ENCODE measurements at places on chromosomes 1 and 21.

GRCh38 chr1:21702780-21703179, 33.6 kb upstream of the RAP1GAP start:
- DNase-seq: no peak

GRCh38 chr1:232626452-232626851, 3.5 kb downstream of the SIPA1L2 start:
- DNase-seq: no peak

GRCh38 chr1:2126331-2127186, 68.0 kb downstream of the FAAP20 start:
- no peak for DNase-seq

DNA sequence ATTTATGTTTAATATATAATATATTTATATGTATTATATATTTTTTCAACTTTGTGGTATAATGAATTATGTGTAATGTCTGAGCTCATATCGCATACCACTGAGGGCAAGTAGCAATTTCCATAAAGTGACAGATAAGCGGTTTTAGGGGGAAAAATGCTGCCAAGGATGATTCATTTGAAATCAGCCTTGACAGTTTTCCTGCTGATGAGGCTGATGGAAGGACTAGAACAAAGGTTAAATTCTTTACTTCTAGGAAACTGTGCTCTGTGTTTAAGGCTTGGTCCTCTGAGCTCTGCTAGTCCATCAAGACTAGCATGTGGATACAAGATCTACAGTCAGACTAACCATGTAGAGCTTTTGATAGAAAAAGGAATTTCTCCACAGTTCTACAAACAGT, 19.3 kb upstream of the DDAH1 start:
- DNase-seq: no peak

GRCh38 chr1:2443277-2444137, 31.1 kb upstream of the PEX10 start:
- no peak for DNase-seq

DNA sequence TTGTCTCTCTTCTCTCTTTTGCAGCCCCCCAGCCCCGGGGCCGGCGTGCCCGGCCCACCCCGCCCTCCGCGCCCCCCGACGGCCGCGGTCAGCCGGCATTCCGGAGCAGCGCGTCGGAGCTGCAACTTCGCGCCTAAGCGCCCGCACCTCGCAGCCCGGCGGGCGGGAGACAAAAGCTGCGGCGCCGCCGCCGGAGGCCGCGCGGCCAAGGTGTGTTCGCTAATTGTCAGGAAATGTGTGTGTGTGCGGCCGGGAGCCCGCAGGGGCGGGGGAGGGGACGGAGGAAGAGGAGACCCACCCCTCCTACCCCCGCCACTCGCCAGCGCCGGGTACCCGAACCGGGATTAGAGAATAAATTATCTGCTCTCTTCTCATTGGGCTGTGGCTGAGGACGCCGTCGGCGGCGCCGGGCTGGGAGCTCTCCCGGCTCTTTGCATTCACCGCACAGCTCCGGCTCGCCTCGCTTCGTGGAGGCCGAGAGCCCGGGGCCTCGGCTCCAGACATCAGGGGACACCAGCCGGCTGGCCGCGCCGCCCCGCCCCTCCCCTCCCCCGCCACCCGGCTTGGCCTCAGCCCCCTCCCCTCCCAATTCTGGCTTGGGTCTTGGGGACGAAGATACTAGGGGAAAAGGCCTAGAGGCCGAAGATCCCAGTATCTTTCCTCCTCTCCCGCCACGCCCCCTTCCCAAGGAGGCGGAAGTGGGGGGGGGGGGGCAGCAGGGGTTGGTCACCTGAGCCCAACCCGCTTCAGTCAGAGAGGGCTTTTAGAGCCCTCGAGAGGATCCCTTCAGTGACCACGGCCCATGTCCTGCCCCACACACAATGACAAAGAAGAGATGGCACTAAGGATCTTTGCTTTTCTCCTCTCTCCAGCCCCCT, 1.3 kb upstream of the BLACAT1 start:
- DNase-seq: peak; percentile 74

GRCh38 chr1:150420560-150421265, 56.8 kb downstream of the RPRD2 start:
- DNase-seq: no peak

DNA sequence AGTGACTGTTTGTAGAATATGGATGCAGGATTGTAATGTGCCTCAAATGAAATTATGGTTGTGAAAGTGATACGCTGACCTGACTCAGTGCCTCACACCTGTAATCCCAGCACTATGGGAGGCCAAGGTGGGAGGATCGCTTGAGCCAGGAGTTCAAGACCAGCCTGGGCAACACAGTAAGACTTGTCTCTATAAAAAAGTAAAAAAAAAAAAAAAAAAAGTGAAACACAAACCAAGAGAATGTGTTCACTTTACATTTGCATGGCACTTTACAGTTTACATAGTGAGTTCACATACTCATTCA, 2.0 kb downstream of the CAPN2 start:
- DNase-seq: no peak

GRCh38 chr21:32682696-32683474, 44.9 kb downstream of the SYNJ1 start:
- DNase-seq: no peak

- DNase-seq: no peak
Observed at GRCh38 chr21:14841511-14842472, 223.0 kb downstream of the NRIP1 start.

- peak; percentile 49 for DNase-seq
Observed at GRCh38 chr1:2468041-2468472, 8.0 kb upstream of the PLCH2 start.

GRCh38 chr1:199463521-199464127, 563.9 kb upstream of the NR5A2 start:
- DNase-seq: peak; percentile 81

GRCh38 chr1:210394281-210394821, 65.6 kb downstream of the HHAT start:
- no peak for DNase-seq

DNA sequence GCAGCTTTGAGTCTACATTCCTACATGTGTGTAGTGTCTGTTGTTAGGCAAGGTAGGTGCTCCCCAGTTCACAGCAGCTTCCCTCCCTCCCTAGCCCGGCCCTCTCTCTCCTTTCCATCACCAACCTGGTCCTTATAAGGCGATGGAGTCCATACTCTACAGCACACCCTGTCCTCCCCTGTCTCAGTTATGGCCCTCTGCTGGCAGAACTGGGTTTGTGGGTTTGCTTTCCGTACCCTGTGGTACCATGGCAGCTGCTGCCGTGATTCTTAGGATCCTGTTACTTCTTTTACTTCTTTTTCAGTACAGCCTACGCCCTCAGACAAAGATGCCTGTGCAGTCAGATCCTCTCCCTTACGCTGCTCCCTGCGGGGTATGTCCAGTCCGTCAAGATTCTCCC, 31.7 kb downstream of the AK5 start:
- DNase-seq: peak; percentile 67

DNA sequence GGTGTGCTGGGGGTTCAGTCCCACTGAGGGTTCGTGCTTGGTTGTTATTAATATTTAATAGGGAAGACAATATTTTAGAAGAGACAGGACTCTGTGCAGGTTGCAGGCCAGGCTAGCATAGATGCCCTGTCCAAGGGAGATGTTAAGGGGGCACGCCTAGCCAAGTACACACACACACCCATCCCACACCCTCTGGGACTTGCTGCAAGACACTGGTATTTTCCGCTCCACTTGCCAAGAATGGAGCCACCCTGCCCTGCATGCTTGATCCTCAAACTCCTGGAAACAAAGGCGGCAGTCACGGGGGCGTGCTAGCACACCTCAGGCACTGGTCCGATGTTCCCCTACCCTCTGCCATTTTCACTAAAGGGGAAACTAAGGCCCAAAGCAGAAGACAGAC, 99.1 kb downstream of the MRPL37 start:
- no peak for DNase-seq

GRCh38 chr1:90114521-90115141, 119.7 kb downstream of the ZNF326 start:
- peak; percentile 64 for DNase-seq

GRCh38 chr1:109133815-109134214, 19.9 kb downstream of the ELAPOR1 start:
- DNase-seq: no peak

DNA sequence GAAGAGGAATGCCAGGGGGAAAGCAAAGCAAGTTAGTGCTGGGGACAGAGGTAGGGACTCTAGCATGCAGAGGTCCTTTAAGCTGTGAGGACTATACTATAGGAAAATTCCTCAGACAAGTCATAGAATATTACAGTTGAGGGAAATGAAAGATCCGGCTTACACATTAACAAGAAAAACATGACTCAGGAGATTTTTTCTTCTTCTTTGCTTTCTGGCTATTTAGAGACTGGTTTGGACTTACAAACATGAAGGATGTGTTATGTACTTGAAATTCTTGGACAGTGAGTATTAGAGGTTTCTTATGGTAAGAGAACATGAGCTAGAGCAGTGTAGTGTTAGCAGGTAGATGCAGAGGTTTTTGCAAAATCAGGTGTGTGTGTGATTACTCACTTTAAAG, 24.9 kb downstream of the USP25 start:
- no peak for DNase-seq

DNA sequence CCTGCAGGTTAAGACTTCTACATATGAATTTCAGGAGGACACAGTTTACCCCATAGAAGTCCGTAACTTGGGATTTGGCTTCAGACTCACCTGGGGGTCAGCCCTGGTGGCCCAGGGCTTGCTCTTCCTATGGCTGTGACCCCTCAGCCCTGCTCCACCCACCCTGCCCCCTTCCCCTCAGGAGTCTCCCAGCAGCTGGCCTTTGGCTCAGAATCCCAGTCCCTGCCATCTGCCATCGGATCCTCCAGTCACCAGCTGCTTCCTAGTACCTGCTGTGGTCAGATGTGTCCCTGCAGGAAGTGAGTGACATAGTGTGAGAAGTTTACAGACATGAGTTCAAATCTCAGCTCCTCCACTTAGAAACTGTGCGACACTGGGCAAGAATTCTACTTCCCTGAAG, 332.6 kb downstream of the NPHP4 start:
- DNase-seq: no peak

DNA sequence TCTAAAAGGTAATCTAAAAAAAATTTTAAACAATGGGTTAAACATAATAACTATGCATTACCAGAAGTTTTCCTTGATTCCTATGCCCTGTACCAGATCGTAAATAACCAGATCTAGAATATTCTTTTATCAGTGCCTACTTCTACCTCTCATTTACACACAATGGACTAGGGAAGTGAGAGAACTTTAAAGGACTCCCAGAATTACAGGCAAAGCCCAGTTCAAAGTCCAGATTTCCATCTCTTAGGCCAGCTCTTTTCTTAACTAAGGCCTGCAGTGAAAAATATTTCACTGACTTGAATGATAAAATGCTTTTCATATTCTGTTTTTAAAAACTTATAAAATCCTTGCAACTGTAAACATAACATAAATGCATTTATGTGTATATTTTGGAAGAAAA, 32.6 kb downstream of the ESRRG start:
- DNase-seq: no peak

- no peak for DNase-seq
Observed at GRCh38 chr1:225769687-225770086, 7.9 kb upstream of the SRP9 start.

- no peak for DNase-seq
Observed at GRCh38 chr1:192263436-192263835, 53.4 kb upstream of the RGS21 start.

DNA sequence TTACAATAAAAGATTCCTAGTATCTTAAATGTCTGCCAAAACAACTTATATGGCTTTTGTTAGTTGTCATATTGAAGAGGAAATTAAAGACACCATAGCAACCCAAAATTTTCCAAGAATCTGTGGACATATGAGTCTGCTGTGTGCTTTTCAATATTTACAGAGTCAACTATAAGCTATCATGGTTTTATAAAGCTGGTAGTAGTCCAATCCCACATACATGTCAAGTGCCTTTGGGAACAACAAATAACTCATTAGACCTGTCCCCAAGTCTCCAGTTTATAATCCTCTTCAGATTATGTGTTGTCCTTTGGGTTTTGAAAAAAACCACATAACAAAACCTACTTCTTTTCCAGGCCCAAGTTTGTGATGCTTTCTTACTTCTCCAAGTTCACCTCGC, 293.8 kb upstream of the USP25 start:
- DNase-seq: peak; percentile 78

GRCh38 chr1:84278905-84279304, 22.6 kb upstream of the SAMD13 start:
- no peak for DNase-seq

GRCh38 chr21:26070822-26071425, 99.6 kb downstream of the APP start:
- DNase-seq: peak; percentile 7

DNA sequence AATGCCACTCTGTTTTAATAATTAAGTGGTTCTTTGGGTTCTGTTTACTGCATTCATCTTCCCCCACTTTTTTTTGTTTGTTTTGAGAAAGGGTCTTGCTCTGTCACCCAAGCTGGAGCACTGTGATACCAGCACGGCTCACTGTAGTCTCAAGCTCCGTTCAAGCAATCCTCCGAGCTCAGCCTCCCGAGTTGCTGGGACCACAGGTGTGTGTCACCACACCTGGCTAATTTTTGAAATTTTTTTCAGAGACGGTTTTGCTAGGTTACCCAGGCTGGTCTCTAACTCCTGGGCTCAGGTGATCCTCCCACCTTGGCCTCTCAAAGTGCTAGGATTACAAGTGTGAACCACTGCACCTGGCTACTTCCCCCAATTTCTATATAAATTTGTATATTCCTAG, 29.3 kb downstream of the KPNA6 start:
- no peak for DNase-seq

GRCh38 chr1:9670085-9670484, 18.6 kb downstream of the PIK3CD start:
- DNase-seq: no peak

GRCh38 chr1:185559684-185560331, 174.4 kb upstream of the HMCN1 start:
- DNase-seq: no peak

DNA sequence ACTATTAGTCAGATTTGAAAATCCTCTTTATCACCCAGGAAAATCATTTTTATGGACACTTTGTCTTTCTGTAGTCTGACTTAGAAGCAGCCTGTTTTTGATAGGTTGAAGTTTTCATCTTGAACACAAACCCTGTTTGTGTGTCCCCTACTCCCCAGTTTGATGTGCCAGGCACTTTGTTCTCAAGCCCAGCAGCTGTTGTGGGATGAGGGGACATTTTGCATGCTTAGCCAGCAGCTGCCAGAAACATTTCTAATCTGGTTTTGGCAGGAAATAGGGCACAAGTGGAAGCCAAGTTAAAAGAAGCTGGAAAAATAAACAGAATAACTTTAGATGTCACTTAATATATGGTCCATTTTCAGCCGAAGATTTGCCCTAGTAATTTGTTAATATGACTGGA, 29.9 kb downstream of the ACTN2 start:
- DNase-seq: no peak

All from T47D (cell line).